Stimulated activated CD8-positive, alpha-beta memory T cell treated with anti-CD3 and anti-CD28 coated beads, Interleukin-4, amount 100 ng/mL, for 1 hour (primary cell): ENCODE measurements at places on chromosomes 16 and 17.

- DNase-seq: no peak
These were observed 92.3 kb downstream of the METRNL start for GRCh38 chr17:83171661-83172060.

GRCh38 chr17:78125976-78126894 lies 2.3 kb downstream of the TMC6 start:
- no peak for DNase-seq

DNA sequence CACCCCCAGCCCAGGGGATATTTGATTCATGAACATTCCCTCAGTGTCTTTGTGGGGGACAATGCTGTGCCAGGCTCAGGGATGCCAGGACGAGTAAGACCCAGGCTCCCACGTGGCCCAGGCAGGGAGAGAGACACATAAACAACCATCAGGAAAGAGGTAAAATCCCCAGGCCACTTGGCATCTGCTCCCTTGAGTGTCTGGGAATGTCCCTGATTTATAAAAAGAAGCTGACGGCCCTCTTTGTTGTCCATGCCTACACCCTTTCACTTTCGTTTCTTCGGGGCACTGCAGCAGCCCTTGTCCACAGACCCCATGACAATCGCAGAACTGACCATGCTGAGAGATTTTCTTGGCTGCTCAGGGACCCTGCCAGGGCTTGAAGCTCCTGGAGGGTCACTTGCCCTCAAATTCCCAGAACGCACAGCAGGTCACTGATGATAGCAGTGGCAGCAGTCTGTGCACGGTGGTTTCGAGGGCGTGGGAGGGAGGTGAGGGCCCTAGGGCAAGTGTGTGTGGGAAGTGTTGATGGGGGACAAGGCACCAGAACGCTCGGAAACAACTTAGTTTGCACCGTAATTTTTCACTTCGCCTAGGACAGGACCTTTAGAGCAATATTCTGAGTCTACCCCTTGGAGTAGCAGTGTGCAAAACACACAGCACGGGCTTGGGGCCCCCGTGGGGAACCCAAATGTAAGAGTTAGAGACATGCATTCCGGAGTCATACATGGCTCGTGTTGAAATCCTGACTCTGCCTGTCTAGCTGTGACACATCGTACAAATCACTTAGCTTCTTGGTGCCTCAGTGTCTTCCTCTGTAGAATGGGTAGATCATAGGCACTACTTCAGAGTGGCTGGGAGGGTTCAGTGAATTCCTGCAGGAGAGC lies 4.7 kb downstream of the NOD2 start:
- DNase-seq: no peak

DNA sequence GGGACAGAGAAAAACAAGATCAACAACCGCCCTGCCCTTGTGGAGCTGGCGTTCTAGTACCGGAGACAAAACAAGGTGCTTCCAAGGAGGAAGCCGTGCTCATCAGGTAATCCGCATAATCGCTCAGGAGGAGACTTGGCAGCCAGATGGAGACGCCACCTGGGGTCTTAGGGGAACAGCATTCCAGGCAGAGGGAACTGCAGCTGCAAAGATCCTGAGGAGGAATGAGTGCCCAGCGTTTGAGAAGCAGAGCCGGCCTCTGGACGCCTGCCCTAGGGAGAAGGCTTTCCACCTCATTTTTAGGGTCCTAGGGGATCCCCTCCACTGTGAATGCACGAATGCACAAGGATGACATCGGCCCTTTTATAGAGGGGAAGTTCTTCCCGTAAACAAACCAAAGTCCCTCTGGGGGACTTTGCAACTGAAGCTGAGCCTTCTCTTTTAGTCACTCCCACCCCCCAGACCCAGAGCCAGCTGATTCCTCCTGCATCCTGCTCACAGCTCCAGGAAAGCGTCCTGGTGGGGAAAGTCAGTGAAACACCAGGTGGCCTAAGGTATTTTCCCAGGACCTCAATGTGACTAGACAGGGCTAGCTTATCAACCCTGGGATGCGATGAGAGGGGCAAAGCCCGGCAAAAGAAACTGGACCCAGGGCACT lies 13.2 kb upstream of the MPRIP start:
- DNase-seq: no peak

- DNase-seq: no peak
These were observed 19.8 kb upstream of the MAPK3 start for GRCh38 chr16:30142672-30143346.

DNA sequence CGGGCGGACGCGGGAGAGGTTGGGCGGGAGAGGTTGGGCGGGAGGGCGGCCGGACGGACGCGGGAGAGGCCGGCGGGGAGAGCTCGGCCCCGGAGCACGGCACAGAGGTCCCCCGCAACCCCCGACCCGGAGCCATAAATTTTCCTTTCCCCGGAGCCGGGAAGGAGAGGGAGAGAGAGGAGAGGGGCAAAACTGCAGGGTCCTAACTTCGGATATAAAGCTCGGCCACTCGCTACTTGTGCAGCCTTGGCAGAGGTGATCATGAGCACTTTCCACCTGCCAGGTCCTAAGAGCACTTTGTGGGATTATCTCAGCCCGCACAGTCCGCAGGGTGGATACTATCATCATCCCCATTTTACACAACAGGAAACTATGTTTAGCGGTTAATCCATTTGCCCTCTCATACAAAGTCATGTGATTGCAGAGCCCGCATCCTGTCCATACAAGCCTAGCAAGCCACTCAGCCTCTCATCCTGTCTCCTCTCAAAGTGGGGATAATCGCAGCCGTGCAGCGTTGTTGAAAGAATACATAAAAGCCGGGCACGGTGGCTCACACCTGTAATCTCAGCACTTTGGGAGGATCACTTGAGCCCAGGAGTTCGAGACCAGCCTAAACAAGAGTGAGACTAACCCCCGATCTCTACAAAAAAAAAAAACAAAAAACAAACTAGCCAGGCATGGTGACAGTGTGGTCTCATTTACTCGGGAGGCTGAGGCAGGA lies 780 bp upstream of the DCAKD start:
- no peak for DNase-seq

- no peak for DNase-seq
These were observed 17.4 kb downstream of the IRF8 start for GRCh38 chr16:85916141-85916890.

DNA sequence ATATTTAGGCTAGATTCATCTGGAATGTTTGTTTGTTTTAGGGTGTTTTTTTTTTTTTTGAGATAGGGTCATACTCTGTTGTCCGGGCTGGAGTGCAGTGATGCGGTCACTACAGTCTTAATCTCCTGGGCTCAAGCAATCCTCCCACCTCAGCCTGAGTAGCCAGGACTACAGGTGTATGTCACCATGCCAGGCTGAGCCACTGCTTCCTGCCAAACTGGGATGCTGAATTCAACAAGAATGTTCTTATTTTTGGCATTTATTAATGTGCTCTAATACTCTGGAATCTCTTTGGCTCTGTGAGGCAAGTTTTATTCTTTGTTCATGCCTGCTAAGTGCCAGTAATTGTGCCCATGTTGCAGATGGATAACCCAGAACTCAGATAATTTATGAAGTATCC lies 21.5 kb downstream of the SP2 start:
- DNase-seq: no peak

- DNase-seq: no peak
These were observed 19.5 kb downstream of the ATP2A3 start for GRCh38 chr17:3944485-3945388.

- no peak for DNase-seq
These were observed 171.7 kb downstream of the ZFHX3 start for GRCh38 chr16:72876221-72876620.
